Kidney (tissue), 22 donors: ENCODE measurements at places on chromosomes 1 and 21. TPM values are rescaled to one million over a fixed set of nuclear protein-coding genes. Genes with fewer than 3 reads are reported as not detected.

Gene STUM
- 1.6 TPM for total RNA-seq

DNA sequence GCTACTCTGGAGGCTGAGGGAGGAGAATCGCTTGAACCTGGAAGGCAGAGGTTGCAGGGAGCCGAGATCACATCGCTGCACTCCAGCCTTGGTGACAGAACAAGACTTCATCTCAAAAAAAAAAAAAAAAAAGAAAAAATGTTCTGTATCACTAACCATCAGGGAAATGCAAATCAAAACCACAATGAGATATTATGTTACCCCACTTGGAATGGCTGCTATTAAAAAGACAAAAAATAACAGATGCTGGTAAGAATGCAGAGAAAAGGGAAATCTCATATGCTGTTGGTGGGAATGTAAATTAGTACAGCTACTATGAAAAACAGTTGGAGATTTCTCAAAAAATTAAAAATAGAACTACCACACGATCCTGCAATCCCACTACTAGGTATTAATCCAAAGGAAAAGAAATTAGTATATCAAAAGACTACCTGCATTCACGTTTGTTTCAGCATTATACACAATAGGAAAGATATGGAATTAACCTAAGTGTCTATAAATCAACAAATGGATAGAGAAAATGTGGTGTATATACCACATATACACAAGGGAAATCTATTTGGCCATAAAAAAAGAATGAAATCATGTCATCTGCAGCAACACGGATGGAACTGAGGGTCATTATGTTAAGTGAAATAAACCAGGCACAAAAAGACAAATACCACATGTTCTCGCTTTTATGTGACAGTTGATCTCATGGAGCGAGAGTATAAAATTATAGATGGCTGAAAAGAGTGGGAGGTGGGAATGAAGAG is 62.6 kb downstream of the ABL2 start:
- DNase-seq = no peak

Gene ALG14
- 8.6 TPM for total RNA-seq

DNA sequence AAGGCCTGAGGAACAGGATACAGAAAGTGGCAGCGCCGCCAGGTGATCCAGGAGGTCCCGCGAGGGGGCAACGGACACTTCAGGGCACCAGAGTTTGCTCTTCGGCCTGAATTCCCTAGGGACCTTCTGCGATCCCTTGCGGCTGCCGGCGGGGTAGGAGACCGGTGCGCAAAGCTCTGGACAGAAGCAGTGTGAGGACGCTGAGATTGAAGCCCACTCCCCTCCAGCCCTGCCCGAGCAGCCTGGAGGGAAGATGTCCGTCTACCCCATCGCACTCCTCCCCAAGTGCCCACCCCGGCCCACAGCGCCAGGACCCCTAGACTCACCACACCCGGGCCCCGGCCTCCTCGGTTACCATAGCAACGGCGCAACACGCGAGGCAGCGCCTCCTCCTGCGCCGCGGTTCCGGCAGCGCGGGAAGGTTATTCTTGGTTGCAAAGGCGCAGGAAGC is at the start of gene ANKRD45:
TSS of gene ANKRD45 (minus strand) at position 361 of the 451 bp plus-strand sequence. CDS start 10,433 bp downstream, outside the sequence.
- peak; percentile 88 for DNase-seq

DNA sequence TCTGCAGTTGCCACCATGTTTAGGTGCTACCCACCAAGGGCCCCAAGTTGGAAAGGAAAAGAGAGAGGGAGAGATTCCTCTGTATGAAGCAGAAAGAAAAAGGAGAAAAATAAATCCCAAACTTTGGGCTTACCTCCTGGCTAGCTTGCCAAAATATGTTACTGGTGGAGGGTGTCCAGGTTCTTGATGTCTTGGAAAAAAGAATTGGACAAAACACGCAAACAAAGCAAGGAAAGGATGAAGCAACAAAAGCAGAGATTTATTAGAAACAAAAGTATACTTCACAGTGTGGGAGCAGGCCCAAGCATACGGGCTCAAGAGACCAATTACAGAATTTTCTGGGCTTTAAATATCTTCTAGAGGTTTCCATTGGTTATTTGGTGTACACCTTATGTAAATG is 204.5 kb upstream of the LRRC7 start:
- DNase-seq = no peak

DNA sequence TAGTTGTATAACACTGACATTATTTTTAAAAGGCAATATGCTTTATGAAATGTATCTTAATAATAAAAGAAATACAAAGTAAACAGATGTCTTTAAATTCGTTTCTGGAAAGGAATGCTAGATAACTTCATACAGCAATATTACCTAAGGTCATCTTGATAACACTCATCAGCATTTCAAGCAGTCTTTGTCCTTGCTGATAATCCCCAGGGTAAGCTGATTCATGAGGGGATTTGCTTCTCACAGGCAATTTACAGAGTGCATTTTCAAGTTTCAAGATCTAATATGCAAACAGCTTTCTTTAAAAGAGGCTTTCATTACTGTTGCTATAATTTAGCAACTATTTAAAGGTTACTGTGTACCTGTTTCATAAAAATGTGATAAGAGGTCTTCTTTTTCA is 75.2 kb upstream of the NEK2 start:
- no peak for DNase-seq

DNA sequence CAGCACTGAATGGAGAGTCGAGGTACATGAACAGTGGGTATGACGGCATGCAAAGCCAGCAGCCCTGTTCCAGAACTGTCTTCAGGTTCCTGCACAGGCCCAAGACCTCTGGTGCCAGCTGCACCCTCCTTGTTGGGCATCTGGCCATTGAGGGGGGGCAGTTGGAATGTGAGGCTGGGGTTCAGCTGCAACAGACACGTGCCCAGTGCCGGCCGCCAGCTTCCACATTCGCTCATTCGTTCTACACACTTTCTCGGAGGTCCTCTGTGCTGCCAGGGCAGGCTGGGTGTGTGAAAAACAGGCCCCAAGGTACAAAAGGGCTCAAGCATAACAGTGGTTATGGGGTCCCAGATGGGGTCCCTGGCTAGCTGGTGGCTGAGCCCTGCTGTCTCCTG is 37.9 kb upstream of the SLC19A1 start:
- DNase-seq = no peak

- peak; percentile 22 for DNase-seq
Measured at GRCh38 chr1:54975356-54976108, 4.9 kb upstream of the TMEM61 start.

DNA sequence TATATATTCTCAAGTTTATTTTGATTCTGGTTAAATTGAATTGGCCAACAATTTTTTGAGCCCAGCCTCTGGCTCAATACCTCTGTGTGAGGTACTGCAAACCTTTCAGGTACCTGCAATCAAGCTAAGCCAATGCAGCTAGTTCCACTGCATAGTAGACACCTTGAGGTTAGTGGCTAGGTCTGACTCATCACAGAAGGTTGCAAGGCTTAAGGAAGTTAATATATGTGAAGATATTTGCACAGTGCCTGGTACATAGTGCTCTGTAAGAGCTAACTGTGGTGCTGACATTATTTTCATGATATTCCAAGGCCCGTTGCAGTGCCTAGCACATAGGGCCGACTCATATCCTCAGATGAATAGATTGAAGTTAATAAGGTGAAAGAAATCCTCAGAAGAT is 330.5 kb upstream of the KAZN start:
- DNase-seq = no peak
